Ascending aorta (tissue), 2 donors: ENCODE measurements at places on chromosomes 16 and 17.

- peak; percentile 99 for DNase-seq
Measured at GRCh38 chr17:81393684-81394376, 1.4 kb upstream of the BAHCC1 start.

- DNase-seq, result no peak
Measured at GRCh38 chr16:73166947-73167550, 119.1 kb upstream of the ZFHX3 start.

- DNase-seq, result peak; percentile 43
Measured at GRCh38 chr17:8905331-8905730, 37.9 kb upstream of the PIK3R6 start.

GRCh38 chr17:83128306-83129240, 49.2 kb downstream of the METRNL start:
- DNase-seq, result peak; percentile 58

- DNase-seq, result no peak
Measured at GRCh38 chr16:69885722-69886121, 65.4 kb upstream of the CLEC18A start.

DNA sequence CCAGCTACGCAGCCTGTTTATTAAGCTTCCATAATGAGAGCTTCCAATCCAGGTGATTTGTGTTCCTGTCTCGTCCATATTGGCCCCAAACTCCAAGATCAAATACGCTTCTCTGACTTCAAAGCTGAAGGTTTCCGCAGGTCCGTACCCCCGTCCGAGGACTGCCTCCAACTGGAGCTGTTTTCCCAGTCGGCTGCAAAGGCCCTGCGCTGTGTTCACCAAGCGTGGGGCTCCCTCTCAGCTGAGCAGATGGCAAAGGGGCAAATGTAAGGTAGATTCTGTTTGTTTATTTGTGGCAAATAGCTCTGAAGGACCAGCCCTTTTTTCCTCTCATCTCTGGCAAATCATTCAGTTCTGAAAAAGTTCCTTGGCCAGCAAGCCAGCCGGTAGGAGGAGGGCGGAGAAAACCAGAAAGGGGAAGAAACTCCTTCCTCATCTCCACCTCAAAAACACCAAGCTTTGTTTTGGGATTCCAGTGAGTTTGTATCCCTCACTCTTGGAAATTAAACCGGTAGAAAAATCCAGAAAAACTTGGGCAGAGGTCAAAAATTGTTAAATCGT, 35.2 kb downstream of the NXN start:
- no peak for DNase-seq

DNA sequence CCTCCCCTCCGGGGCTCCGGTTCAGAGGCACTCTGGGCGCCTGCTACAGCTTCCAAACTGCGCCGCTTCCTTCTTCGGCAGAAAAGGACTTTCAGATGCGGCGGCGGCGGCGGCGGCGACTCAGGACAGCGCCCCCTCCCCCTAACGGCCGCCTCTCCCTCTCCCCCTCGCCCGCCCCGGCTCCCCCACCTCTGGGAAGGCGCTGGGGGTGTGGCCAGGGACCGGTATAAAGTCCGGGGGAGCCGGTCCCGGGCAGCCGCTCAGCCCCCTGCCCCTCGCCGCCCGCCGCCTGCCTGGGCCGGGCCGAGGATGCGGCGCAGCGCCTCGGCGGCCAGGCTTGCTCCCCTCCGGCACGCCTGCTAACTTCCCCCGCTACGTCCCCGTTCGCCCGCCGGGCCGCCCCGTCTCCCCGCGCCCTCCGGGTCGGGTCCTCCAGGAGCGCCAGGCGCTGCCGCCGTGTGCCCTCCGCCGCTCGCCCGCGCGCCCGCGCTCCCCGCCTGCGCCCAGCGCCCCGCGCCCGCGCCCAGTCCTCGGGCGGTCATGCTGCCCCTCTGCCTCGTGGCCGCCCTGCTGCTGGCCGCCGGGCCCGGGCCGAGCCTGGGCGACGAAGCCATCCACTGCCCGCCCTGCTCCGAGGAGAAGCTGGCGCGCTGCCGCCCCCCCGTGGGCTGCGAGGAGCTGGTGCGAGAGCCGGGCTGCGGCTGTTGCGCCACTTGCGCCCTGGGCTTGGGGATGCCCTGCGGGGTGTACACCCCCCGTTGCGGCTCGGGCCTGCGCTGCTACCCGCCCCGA, at the start of gene IGFBP4:
IGFBP4 (plus strand) TSS at position 255 of the 792 bp plus-strand sequence; CDS start at position 541, 286 bp downstream.
- DNase-seq, result no peak

- no peak for DNase-seq
Measured at GRCh38 chr16:84544031-84544773, 39.7 kb upstream of the MEAK7 start.

DNA sequence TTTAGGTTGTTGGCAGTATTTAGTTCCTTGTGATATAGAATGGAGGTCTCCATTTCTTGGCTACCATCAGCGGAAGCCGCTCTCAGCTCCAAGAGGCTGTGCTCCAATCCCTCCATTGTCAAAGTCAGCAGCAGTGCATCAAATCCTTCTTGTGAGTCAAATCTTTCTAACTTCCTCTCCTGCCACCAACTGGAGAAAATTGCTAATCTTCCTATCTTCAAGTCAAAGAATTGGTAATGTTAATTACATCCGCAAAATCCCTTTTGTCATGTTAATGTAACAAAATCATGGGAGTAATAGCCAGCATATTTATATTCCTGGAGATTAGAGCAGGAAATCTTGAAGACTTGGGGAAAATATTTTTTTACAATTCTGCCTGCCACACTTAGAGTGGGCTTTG, 436.4 kb upstream of the DYNLRB2 start:
- DNase-seq, result no peak

DNA sequence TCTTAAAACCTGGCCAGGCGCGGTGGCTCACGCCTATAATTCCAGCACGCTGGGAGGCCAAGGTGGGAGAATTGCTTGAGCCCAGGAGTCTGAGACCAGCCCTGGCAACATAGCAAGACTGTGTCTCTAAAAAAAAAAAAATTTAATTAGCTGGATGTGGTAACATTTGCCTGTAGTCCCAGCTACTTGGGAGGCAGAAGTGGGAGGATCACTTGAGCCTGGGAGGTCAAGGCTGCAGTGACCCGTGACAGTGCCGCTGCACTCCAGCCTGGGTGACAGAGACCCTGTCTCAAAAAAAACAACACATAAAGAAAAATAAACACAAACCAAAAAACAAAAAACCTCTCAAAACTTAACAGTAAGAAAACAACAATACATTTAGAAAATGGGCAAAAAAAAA, 106.3 kb downstream of the SMG6 start:
- no peak for DNase-seq

DNA sequence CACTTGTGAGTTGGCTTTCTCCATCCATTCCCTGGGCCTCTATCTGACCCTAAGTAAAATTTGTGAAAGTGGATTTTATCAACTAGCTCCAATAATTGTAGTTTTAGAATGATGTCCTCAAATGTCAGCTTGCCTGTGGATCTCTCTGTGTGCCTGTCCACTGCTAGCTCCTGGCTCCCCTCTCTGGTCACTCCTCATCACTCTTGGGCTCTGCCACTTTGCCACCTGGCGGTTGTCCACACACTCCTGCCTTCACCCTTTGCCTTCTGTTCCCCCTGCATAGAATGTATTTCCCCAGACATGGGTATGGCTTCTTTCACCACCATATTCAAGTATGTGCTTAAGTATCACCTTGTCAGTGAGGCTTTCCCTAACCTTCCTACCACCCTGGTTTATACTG, 19.8 kb downstream of the ANKFN1 start:
- DNase-seq, result no peak

GRCh38 chr17:80615376-80615775, 70.7 kb downstream of the RPTOR start:
- DNase-seq, result no peak

GRCh38 chr17:35747540-35748017, 5.5 kb downstream of the GAS2L2 start:
- no peak for DNase-seq

- DNase-seq, result no peak
Measured at GRCh38 chr16:57041182-57042156, 50.9 kb upstream of the CPNE2 start.

GRCh38 chr16:89828870-89829629, 775 bp downstream of the SPIRE2 start:
- DNase-seq, result no peak

DNA sequence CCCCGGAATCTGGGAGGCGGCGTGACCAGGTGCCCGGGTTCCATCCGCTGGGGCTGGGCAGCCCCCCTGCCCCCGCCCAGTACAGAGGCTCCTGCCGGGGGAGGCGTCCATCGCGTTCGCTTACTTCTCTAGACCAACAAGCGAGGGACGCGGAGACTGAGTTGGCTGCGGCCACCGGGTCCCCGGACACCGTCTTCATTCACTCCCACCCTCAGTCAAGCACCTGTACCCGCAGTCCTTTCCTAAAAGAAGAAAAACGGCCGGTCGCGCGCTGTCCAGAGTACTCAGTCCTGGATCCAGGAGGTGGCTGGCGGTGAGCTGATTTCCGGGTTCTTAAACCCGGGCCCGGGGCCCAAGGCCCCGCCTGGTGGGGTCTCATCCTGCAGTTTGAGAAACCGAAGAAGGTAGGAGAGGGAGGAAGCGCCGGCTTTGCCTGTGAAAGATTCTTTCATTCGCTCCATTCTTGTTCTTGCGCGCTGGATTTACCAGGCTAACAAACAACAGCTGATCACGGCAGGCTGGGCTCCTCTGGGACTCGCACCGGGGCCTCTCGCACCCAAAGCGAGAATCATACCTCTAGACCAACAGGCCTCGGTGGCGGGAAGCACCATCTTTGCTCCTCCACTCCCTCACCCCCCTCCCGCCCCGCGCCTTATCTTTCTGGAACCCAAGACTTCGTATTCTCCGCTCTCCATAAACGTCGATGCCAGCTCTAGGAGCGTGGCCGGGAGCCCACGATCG, 17.4 kb upstream of the OR1F1 start:
- no peak for DNase-seq

GRCh38 chr16:49827805-49828438, 28.0 kb downstream of the ZNF423 start:
- DNase-seq, result peak; percentile 85

DNA sequence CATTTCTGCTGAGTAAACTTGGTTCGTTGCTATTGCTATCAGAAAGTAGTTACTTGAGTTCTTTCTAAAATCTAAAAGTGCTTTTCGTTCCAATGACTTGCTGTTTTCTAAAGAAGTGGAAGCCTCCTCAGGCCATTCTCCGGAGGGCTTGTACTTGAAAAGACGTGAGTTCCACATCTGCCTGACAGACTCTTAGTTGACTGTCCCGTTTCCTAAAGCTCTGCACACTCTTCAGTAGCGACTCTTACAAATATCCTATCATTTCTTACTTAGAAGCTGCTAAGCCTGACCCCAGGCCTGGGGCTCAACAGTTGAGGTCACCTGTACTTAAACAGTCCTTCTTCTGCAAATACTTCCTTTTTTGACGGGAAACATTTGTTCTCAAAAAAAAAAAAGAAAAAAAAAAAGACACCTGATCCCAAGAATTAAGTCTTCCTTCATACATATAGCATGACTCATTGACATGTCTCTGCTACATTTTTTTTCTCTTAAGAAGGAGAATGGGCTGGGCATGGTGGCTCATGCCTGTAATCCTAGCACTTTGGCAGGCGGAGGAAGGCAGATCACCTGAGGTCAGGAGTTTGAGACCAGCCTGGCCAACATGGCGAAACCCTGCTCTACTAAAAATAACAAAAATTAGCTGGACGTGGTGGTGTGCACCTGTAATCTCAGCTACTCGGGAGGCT, 61.5 kb downstream of the DHRS7C start:
- DNase-seq, result no peak

DNA sequence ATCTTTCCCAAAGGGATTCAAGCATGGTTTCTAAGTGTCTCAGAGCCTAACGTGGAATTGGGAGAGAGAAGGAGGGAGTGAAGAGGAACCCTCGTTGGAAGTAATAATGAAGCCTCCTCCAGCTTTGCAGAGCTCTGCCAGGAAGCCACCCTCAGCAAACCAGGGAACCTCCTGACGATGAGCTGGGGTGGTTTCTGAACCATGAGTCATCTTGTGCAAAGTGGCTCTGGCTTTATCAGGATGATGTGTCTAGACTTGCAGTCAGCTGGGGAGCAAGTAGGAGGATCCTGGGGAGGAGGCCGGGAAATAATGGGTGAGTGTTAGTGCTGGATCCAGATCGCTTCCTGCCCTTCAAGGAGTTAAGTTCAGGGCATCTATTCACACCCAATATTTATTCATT, 191.7 kb upstream of the RBFOX1 start:
- no peak for DNase-seq

DNA sequence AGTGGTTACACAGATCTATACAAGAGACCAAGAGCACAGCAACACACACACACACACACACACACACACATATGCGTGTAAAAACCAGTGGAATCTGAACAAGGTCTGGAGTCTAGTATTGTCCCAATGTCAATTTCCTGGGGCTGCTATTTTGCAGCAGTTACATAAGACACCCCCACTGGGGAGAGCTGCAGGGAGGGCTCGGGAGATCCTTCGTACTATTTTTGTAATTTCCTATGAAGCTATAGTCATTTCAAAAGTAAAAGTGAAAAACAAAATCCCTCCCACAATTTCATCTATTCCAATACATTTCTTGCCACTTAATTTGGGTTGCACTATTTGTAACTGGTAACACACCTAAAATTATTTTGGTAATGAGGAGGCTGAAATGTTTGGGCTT, 68.5 kb downstream of the C16orf95 start:
- DNase-seq, result no peak

- DNase-seq, result peak; percentile 88
Measured at GRCh38 chr17:5584383-5585286, at the start of gene NLRP1. NLRP1 (minus strand) TSS chr17:5584509; CDS start chr17:5583957, 552 bp downstream.

DNA sequence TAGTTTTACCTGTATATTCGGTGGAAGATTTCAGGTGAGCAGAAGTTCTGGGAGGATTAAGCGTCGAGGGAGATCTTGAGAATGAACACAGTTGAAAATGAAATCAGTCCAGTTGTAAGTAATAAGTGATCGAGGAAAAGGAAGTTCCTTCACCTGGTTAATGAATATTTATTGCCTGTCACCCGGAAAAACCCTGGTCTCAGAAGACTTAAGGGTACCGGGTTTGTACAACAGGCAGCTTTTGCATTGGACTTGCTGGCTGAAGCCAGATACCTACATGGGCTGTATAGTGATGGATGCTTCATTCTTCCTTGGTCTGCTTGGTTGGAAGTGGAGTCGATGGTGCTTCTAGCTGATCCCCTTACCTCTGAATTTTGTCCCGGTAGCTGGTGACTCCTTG, 72.7 kb downstream of the PRKCA start:
- no peak for DNase-seq
